Upper lobe of right lung (tissue), 1 donor: ENCODE measurements at places on chromosomes 4 and X. TPM values are rescaled to one million over a fixed set of nuclear protein-coding genes. Genes with fewer than 3 reads are reported as not detected.

DUSP9 gene
- total RNA-seq: not detected

GRCh38 chr4:157739242-157739641 is 433.6 kb downstream of the GASK1B start:
- no peak overlapping the region for H3K27ac ChIP-seq
- DNase-seq: no peak
- no peaks in the 10 kb centered on the region for H3K27me3 ChIP-seq
- H3K4me1 ChIP-seq: no peaks in the 10 kb centered on the region
- H3K36me3 ChIP-seq: no peaks in the 10 kb centered on the region
- H3K4me3 ChIP-seq: no peak overlapping the region

DNA sequence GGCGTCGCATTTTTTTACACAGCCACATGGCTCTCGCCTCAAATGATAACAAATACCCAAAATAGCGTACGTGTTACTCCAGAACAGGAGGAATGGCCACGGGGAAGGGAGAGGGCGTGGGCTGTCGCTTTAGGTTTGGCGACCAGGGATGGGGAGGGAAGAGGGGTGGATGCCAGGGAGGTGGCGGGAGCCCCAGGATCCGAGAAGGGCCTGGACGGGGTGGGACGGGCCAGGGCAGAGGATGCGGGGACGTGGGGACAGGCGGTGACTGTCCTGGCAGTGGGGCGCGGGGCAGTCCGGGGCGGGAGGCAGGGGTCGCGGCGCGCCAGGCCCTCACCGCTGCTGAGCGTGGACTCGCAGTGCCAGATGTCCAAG is 631 bp downstream of the TMEM47 start:
- H3K27me3 ChIP-seq: no peaks in the 10 kb centered on the region
- H3K36me3 ChIP-seq: no peaks in the 10 kb centered on the region
- H3K4me3 ChIP-seq: peak overlapping the region; percentile 56

DNA sequence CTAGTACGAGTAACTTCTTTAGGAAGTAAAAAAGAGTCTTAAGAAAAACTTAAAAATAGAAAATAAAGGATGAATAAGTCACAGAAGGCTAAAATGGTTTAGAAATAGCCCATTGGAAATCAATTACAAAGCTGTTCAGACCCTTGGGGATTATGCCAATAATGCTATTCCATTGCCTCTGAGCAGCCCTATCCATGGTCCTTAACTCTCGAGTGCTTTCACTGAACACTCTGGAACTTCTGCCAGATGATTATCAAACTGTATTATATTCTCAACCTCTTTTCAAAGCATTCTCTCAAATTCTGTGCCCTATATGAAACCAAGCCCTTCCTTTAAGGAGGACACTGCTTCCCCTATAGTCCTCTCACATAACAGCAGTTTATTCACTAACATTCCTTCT is 17.0 kb downstream of the SLC9B1 start:
- DNase-seq: no peak
- H3K27me3 ChIP-seq: no peaks in the 10 kb centered on the region
- no peak overlapping the region for H3K4me3 ChIP-seq
- H3K27ac ChIP-seq: no peak overlapping the region
- H3K36me3 ChIP-seq: no peaks in the 10 kb centered on the region

- DNase-seq: no peak
- no peaks in the 10 kb centered on the region for H3K36me3 ChIP-seq
- no peaks in the 10 kb centered on the region for H3K27me3 ChIP-seq
- H3K27ac ChIP-seq: no peak overlapping the region
Measured at GRCh38 chr4:104941661-104942062, 205.0 kb upstream of the TET2 start.

SPANXA1 gene
- total RNA-seq: not detected

GRCh38 chr4:88005076-88005475 is 2.4 kb upstream of the PKD2 start:
- peaks cover 18% of the 10 kb centered on the region for H3K4me1 ChIP-seq
- H3K36me3 ChIP-seq: no peaks in the 10 kb centered on the region
- no peak overlapping the region for H3K4me3 ChIP-seq
- H3K27me3 ChIP-seq: no peaks in the 10 kb centered on the region

TMEM128 gene
- total RNA-seq: 26.4 TPM

PABPC1L2B gene
- total RNA-seq: not detected

- H3K4me1 ChIP-seq: no peaks in the 10 kb centered on the region
- H3K4me3 ChIP-seq: no peak overlapping the region
- no peak overlapping the region for H3K27ac ChIP-seq
Measured at GRCh38 chr4:98544818-98545414, 113.5 kb downstream of the TSPAN5 start.

- H3K36me3 ChIP-seq: peaks cover 11% of the 10 kb centered on the region
- peak overlapping the region; percentile 81 for H3K27ac ChIP-seq
- no peak for DNase-seq
- no peaks in the 10 kb centered on the region for H3K27me3 ChIP-seq
Measured at GRCh38 chrX:154371789-154372300, 2.6 kb downstream of the FLNA start.

DNA sequence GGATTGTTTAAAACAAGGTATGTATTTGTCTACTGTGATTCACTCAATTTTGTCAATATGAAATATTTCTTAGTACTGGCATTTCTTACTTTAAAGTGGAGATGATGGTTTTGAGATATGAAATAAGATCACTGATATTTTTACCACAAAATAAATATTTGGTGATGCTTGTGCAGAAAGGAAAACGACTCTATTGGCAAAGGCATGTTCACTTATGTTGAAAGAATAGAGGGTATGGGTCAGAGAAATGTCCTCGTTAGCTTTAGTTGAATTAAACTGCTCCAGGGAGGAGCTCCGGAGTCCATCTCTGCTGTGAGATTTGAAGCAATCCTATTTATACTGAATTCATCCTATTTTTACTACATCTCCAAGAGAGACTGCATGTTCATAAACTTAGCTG is 84.2 kb downstream of the SH3BGRL start:
- H3K27ac ChIP-seq: no peak overlapping the region
- DNase-seq: no peak
- H3K27me3 ChIP-seq: no peaks in the 10 kb centered on the region
- no peaks in the 10 kb centered on the region for H3K36me3 ChIP-seq

GRCh38 chr4:169115897-169116254 is 105.8 kb upstream of the CBR4 start:
- no peak overlapping the region for H3K27ac ChIP-seq
- no peaks in the 10 kb centered on the region for H3K27me3 ChIP-seq
- no peak for DNase-seq
- peaks cover 5% of the 10 kb centered on the region for H3K4me1 ChIP-seq
- peaks cover 41% of the 10 kb centered on the region for H3K36me3 ChIP-seq

DNA sequence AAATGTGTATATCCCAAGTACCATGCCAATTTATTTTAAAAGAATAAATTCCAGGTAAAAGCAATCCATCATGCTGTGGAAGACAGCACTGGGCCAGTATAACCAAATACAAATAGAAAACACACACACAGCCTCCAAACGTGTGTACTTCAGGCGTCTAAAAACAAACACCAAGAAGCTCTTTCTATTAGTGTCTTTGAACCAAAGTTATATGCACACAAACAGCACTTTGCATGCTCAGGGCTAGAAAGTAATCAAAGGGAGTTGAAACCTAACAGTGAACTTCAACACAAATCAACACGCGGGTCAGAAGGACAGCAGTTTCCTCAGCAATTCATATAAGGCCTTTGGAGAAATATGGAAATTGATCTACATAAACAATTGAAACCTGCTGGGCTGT is 15.4 kb downstream of the GASK1B start:
- H3K36me3 ChIP-seq: peaks cover 6% of the 10 kb centered on the region
- H3K4me3 ChIP-seq: no peak overlapping the region
- H3K27ac ChIP-seq: no peak overlapping the region
- no peaks in the 10 kb centered on the region for H3K27me3 ChIP-seq
- DNase-seq: no peak

- no peaks in the 10 kb centered on the region for H3K27me3 ChIP-seq
- no peak for DNase-seq
- H3K36me3 ChIP-seq: no peaks in the 10 kb centered on the region
- no peak overlapping the region for H3K4me3 ChIP-seq
- H3K27ac ChIP-seq: no peak overlapping the region
- no peaks in the 10 kb centered on the region for H3K4me1 ChIP-seq
Measured at GRCh38 chr4:110344165-110344564, 131.8 kb upstream of the ENPEP start.

- H3K36me3 ChIP-seq: no peaks in the 10 kb centered on the region
- H3K4me3 ChIP-seq: no peak overlapping the region
- no peak overlapping the region for H3K27ac ChIP-seq
- H3K27me3 ChIP-seq: peaks cover 5% of the 10 kb centered on the region
Measured at GRCh38 chr4:3791910-3792542, 25.8 kb downstream of the ADRA2C start.

- DNase-seq: no peak
- no peaks in the 10 kb centered on the region for H3K36me3 ChIP-seq
- no peak overlapping the region for H3K4me3 ChIP-seq
- no peaks in the 10 kb centered on the region for H3K4me1 ChIP-seq
Measured at GRCh38 chr4:7124689-7125442, 57.0 kb upstream of the GRPEL1 start.

GRCh38 chr4:4402966-4403365 is 16.1 kb downstream of the NSG1 start:
- H3K4me3 ChIP-seq: no peak overlapping the region
- DNase-seq: no peak
- H3K27ac ChIP-seq: no peak overlapping the region
- H3K36me3 ChIP-seq: no peaks in the 10 kb centered on the region
- H3K4me1 ChIP-seq: no peaks in the 10 kb centered on the region
- H3K27me3 ChIP-seq: peaks cover 11% of the 10 kb centered on the region
